Activated T-helper 1 cell treated with anti-CD3 and anti-CD28 coated beads, Interleukin-2, amount 50 U/mL, for 16 hours (primary cell): ENCODE measurements at places on chromosomes 3 and 15.

- no peak for DNase-seq
These were observed 82.8 kb downstream of the CHL1 start for GRCh38 chr3:279325-279724.

DNA sequence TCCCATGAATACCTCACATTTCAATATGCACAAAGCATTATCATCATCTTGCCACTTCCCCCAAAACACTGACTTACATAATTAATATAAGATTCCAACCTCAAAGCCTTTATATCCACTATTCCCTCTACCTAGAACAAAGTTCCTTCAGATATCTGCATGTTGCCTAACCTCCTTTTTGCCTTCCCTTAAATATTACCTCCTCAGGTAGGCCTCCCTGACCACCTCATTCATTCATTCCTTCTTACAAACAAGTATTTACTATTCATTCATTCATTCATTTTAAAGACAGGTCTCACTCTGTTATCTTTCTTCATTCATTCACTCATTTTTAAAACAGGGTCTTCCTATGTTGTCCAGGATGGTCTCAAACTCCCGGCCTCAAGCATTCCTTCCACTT, 18.6 kb downstream of the DYNC1LI1 start:
- no peak for DNase-seq

DNA sequence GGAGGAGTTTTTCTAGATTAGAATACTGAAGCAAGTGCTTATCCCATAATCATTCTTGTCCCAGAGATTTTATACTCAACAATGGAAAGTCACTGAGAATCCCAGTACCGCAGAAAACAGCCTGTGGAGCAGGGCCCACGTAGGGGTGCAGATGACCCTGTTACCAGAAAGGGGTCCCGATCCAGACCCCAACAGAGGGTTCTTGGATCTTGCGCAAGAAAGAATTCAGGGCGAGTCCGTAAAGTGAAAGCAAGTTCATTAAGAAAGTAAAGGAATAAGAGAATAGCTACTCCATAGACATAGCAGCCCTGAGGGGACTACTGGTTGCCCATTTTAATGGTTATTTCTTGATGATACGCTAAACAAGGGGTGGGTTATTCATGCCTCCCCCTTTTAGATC, 2.6 kb downstream of the GCNT3 start:
- DNase-seq: no peak

GRCh38 chr15:79673416-79674123, 223.2 kb downstream of the MTHFS start:
- DNase-seq: no peak

- no peak for DNase-seq
These were observed 148.6 kb upstream of the NR2F2 start for GRCh38 chr15:96181873-96182301.

DNA sequence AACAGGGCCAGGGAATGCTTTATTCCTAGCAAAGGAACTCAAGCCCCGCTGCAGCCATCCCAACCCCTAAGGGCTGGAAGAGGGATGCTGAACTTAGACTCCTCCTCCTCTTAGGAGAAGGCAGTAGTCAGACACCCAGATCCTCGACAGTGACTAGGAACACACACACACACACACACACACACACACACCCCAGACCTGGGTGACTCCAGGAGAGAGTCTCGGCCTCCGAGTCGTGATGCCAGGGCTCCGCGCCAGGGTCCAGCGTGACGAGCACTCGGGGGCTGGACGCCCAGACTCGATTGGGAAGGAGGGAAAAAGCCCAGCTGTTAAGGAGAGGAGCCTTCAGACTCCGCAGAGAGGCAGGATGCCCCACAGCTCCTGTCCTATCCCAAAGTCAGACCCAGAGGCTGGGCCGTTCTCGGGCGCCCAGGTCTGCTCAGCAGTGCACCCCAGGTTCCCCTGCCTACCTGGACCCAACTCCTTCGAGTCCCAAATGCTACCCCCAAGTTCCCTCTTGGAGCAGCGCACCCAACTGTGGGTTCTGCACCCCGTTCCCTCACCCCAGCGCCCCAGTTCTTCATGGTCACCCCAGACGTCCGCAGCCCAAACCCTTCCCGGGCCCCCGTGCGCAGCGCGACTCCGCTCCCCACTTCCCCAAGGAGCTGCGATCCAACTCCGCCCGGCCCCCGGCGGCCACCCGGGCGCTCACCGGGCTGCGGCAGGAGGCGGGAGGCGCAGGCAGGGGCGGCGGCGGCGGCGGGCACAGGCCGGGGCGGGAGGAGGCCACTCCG, 421 bp downstream of the BMF start:
- no peak for DNase-seq

- DNase-seq: no peak
These were observed 195.7 kb downstream of the KCNAB1 start for GRCh38 chr3:156316076-156316475.

DNA sequence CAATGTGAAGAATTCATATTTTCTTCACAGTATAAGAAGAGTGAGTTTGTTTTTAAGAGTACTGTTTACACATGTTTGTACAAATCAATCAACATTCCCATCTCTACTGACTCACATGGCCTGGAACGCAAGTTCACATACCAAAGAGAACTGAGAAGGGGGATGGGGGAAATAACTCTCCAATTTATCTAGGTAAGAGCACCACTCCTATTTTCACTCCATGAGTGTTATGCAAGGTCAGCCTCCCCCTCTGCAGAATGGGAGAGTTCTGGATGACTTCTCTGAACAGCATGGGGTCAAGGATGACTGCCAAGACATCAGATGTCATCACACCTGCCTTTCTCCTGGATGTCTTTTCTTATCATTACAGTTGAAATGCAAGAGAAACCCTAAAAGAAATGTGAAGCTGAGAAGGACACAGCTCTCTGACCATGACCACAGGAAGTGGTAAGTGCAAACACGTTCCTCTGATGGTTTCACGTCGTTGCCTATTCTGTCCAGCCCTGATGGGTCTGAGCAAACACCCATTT, 95.2 kb downstream of the SEMA6D start:
- no peak for DNase-seq

- no peak for DNase-seq
These were observed 30.5 kb downstream of the CCDC32 start for GRCh38 chr15:40534371-40534770.

DNA sequence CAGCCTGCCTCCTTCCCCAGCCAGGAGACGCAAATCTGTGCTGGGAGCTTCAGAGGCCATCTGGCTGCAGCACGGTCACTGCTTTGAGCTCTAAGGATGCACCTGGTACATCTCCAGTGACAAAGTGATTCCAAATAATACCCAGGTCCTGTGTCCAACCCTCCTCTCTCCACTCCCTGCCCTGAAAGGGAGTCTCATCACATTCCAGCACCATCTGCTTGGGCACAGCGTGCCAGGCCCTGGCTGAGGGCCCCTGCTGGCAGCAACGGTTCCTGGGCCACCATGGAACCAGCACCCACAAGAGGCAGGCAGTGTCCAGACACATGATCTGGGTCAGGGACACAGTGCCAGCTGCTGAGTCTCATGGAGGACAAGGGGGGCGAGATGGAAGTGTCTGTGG, 81.3 kb downstream of the MTHFS start:
- DNase-seq: no peak

DNA sequence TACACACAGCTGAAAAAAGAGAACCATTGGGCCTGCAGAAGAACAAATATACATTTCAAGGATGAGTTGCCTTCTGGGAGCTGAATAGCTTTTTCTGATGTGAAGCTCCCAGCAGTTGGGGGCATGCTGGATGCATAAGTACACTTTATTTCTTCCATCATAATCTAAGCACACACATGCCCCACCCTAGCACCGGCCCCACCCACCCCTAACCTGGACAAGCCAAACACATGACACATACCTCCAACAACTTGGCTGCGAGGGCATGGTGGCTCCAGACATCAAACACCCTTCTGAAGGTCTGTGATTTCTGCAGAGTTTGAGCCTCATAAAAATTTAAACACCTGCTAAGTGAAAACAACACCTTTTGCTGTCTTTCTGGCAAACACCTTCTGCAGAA, 307.2 kb upstream of the TRIM42 start:
- no peak for DNase-seq

- DNase-seq: no peak
These were observed 23.4 kb downstream of the DZIP1L start for GRCh38 chr3:138092023-138092422.

DNA sequence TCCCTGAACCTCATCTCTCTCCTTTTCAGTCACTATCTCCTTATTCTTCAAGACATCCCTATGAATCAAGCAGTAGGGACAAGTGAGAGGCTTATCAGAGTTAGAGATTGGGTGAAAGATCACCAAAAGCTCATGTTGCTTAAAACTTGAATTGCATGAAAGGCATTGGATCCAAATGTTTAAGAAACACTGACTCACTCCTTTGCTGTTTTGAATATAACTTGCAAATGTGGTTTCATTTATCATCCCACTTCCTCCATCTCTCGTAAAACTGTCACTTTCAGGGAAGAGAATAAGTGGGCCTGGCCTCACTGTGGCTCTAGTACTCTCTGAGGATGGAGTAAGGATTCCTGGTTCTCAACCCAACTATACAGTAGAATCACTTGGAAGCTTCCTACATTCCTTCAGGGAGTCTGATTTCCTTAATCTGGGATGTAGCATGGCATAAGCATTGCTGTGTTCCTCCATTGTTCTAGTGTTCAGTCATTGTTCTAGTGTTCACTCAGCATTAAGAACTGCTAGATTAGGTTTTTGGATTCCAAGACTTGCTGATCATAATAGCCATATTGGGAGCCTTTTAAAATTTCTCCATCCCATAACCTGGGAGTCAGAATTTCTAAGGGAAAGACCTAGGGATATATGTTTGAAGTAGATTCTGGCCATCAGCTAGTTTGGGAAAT, 171.8 kb downstream of the TMEM108 start:
- DNase-seq: no peak
